ENCODE measurements at places on chromosomes 4 and X. TPM values are rescaled to one million over a fixed set of nuclear protein-coding genes. Genes with fewer than 3 reads are reported as not detected.

Gene BEND4
- 1.0 TPM for total RNA-seq

Gene ARMCX2
- 85.6 TPM for total RNA-seq

Gene NAT8L
- total RNA-seq = 18.8 TPM

Gene SERTM2
- total RNA-seq = 0.11 TPM

Gene MGAT4D
- total RNA-seq = not detected

Gene ETNPPL
- total RNA-seq = 0.23 TPM

Gene CLDN22
- not detected for total RNA-seq

Gene STARD8
- total RNA-seq = 1.8 TPM

DNA sequence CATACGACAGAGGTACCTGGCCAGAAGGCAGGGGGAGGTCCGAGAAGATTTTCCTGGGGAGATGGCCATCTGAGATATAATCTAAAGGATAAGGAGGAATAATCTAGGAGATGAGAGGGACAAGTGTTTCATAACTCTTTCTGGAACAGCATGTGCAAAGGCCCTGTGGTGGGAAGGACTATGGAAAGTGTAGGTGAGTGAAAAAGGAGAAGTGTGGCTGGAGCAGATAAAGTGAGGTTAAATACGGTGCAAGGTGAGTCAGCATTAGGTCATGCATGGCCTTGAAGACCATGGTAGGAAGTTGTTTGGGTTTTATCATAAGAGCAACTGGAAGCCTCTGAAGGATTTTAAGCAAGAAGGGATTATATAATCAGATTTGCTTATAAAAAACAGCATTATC, 34.6 kb upstream of the MTM1 start:
- H3K27ac ChIP-seq = no peak overlapping the region
- no peaks in the 10 kb centered on the region for H3K27me3 ChIP-seq
- peaks cover 4% of the 10 kb centered on the region for H3K36me3 ChIP-seq
- H3K4me3 ChIP-seq = no peak overlapping the region
- DNase-seq = no peak

DNA sequence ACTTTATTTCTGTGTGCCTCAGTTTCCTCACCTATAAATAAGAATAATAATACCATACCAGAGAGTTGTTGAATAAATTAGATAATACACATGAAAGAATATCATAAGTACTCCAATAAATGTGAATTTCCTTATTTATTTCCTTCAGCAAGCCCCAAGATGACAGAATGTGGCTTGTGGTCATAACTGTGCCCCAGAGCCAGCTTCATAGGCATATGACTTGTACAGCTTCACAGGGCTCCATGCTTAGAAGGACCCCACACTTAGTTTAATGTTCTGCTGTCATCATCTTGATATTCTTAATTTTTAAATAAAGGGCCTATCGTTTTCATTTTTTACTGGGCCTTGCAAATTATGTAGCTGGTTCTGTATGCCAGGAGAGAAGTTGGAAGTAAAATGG, 25.3 kb downstream of the VSIG4 start:
- no peaks in the 10 kb centered on the region for H3K36me3 ChIP-seq
- H3K27me3 ChIP-seq = no peaks in the 10 kb centered on the region
- no peak overlapping the region for H3K4me3 ChIP-seq
- H3K27ac ChIP-seq = no peak overlapping the region

GRCh38 chrX:101551380-101551767, 1.0 kb downstream of the ARMCX1 start:
- DNase-seq = no peak
- peaks cover 23% of the 10 kb centered on the region for H3K36me3 ChIP-seq
- no peaks in the 10 kb centered on the region for H3K27me3 ChIP-seq
- peaks cover 19% of the 10 kb centered on the region for H3K4me1 ChIP-seq
- H3K4me3 ChIP-seq = peak overlapping the region; percentile 94

- no peak for DNase-seq
- H3K4me3 ChIP-seq = no peak overlapping the region
- peaks cover 7% of the 10 kb centered on the region for H3K4me1 ChIP-seq
- no peak overlapping the region for H3K27ac ChIP-seq
Observed at GRCh38 chr4:13537011-13537831, 7.1 kb downstream of the NKX3-2 start.

GRCh38 chr4:64272432-64272831, 136.8 kb downstream of the TECRL start:
- no peak overlapping the region for H3K27ac ChIP-seq
- no peak for DNase-seq
- no peaks in the 10 kb centered on the region for H3K27me3 ChIP-seq
- H3K4me1 ChIP-seq = no peaks in the 10 kb centered on the region

- H3K36me3 ChIP-seq = no peaks in the 10 kb centered on the region
- H3K4me3 ChIP-seq = no peak overlapping the region
- no peak overlapping the region for H3K27ac ChIP-seq
- no peaks in the 10 kb centered on the region for H3K4me1 ChIP-seq
- no peak for DNase-seq
Observed at GRCh38 chr4:113409181-113409580, 352.4 kb downstream of the CAMK2D start.

DNA sequence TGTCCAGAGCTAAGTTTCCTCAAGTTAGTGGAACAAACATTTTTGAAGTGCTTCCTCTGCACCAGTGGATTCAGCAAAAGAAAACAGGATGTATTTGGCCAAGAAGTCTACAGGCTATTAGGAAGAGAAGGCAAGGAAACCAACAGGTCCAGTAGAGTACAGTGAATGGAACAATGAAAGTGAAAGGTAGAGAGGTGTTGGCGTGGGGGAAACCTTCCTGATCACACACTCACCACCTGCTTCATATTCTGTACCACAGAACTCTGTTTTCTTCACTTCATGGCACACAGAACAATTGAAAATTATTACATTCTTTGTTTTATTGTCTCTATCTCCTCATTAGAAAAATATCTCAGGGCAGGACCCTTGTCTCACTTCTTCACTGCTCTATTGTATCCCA, 417.4 kb upstream of the FMR1 start:
- no peaks in the 10 kb centered on the region for H3K36me3 ChIP-seq
- no peak overlapping the region for H3K4me3 ChIP-seq
- H3K4me1 ChIP-seq = peaks cover 4% of the 10 kb centered on the region
- no peak overlapping the region for H3K27ac ChIP-seq
- H3K27me3 ChIP-seq = peaks cover 3% of the 10 kb centered on the region

- H3K36me3 ChIP-seq = peaks cover 20% of the 10 kb centered on the region
- no peak for DNase-seq
- no peak overlapping the region for H3K27ac ChIP-seq
- H3K4me1 ChIP-seq = peaks cover 39% of the 10 kb centered on the region
- no peaks in the 10 kb centered on the region for H3K27me3 ChIP-seq
- peak overlapping the region; percentile 96 for H3K4me3 ChIP-seq
Observed at GRCh38 chr4:108619372-108620100, 840 bp upstream of the RPL34 start.

DNA sequence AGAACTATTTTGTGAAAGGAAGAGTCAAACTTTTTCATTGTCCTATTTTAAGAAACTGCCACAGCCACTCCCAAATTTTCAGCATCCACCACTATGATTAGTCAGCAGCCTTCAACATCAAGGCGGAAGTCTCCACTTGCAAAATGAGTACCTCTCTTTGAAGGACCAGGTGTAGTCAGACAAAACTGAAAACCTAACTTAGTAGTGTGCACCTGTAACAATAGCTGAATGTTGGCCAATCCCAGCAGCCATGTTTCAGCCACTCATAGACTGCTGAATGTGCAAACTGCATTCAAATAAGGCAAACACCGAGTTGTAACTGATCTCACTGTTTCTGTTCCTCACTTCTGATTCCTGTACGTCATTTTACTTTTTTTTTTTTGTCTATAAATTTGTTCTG, 341.1 kb downstream of the IL15 start:
- H3K36me3 ChIP-seq = no peaks in the 10 kb centered on the region
- DNase-seq = no peak
- H3K27me3 ChIP-seq = no peaks in the 10 kb centered on the region
- H3K27ac ChIP-seq = no peak overlapping the region
- H3K4me3 ChIP-seq = no peak overlapping the region

- no peak for DNase-seq
- H3K36me3 ChIP-seq = no peaks in the 10 kb centered on the region
- H3K27me3 ChIP-seq = no peaks in the 10 kb centered on the region
- H3K4me3 ChIP-seq = no peak overlapping the region
- H3K4me1 ChIP-seq = no peaks in the 10 kb centered on the region
Observed at GRCh38 chrX:5681159-5681558, 547.5 kb downstream of the NLGN4X start.

DNA sequence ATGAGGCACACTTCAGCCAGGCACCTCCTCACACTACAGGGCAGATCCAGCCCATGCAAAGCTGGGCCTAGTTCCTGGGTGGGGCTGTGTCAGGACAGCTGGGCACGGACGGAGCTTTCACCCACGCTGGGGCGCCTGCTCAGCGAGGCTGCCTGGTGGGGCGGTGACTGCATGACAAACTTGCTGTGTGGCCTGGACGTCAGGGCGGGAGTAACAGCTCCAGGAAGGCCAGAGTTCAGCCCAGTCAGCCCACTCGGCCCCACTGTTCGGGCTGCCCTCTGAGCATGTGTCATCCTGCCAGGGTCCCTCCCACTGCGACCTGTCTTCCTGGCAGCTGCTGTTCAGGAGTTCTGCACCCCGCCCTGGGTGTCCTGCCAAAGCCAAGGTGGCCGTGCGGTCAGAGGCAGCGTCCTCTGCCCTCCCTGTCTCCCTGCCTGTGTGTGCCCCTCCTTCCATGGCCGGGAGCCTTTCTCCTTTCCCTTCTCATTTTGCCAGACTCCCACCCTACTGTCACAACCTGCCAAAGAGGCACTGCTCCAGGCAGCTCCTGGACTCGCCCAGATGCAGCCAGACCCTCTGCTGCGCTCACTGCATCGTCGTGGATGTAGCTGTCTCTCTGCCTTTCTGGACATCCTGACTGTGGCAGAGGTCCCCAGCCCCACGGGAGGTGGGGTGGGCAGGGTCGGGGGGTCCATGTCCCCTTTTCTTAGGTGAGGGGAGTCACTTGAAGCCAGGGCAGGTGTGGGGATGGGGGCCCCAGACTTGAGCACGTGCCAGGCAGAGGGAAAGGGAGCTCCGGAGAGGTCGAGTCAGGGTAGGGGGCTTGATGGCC, 33.0 kb upstream of the KIAA0232 start:
- H3K27ac ChIP-seq = no peak overlapping the region
- DNase-seq = no peak
- H3K4me3 ChIP-seq = no peak overlapping the region
- H3K36me3 ChIP-seq = no peaks in the 10 kb centered on the region

- no peak for DNase-seq
- no peaks in the 10 kb centered on the region for H3K27me3 ChIP-seq
- H3K4me3 ChIP-seq = no peak overlapping the region
- no peak overlapping the region for H3K27ac ChIP-seq
- peaks cover 50% of the 10 kb centered on the region for H3K36me3 ChIP-seq
- H3K4me1 ChIP-seq = no peaks in the 10 kb centered on the region
Observed at GRCh38 chr4:40144716-40145115, 52.1 kb upstream of the RHOH start.

DNA sequence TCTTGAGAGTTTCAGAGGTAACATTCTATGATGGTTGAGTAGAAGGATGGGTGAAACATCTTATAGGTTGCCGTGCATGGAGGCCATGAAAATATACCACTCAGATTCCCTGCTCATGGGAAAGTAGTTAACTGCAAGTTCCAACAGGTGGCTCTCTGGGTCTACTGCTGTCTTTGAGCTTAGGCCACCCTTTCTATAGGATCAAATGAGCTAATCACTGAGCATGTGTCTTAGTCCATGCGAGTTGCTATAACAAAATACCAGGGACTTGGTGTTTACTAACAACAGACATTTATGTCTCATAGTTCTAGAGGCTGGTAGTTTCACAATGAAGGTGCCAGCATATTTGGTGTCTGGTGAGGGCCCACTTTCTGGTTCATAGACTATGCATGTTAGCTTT, 144.8 kb upstream of the UNC5C start:
- no peaks in the 10 kb centered on the region for H3K36me3 ChIP-seq
- H3K4me3 ChIP-seq = no peak overlapping the region
- no peak for DNase-seq
- H3K4me1 ChIP-seq = no peaks in the 10 kb centered on the region

DNA sequence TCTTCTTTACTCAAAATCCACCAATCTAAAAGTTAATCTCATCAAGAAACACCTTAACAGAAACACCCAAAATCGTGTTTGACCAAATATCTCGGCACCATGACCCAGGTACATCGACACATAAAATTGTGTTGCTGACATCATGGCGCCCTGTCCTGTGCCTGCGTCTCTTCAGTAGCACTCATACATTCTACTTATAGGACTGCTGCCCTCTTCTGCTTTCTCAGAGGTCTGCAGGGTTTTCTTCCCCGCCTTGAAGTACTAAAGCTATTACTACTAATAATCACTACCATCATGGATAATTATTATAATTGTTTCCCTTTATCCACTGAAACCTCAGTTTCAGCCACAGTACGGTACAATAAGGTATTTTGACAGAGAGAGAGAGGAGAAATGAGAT, 1403.1 kb upstream of the TENM3 start:
- H3K36me3 ChIP-seq = no peaks in the 10 kb centered on the region
- no peak overlapping the region for H3K27ac ChIP-seq
- no peak overlapping the region for H3K4me3 ChIP-seq
- DNase-seq = no peak
- peaks cover 13% of the 10 kb centered on the region for H3K4me1 ChIP-seq

- H3K27ac ChIP-seq = no peak overlapping the region
- H3K4me1 ChIP-seq = peaks cover 14% of the 10 kb centered on the region
- H3K27me3 ChIP-seq = peaks cover 38% of the 10 kb centered on the region
- no peaks in the 10 kb centered on the region for H3K36me3 ChIP-seq
- DNase-seq = no peak
Observed at GRCh38 chrX:1165535-1166196, 46.8 kb downstream of the CRLF2 start.

DNA sequence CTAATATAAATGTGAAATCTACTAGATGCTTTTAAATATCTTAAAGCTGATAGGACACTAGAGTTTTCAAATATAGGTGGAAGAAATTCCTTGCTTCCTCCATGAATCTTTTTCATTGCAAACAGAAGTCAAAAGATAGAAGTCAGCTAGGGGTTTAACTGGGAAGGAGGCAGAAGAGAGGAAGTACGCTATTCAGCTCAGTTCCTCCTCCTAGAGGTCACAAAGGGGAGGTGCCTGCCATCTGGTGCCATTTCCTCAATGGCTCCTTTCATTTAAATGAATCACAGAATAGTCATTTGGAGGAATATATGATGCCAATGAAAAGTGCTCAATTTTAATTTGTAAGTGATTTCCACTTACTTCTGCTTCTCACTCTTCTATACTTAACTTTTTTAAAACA, 8.5 kb downstream of the COL25A1 start:
- H3K4me3 ChIP-seq = peak overlapping the region; percentile 19

GRCh38 chrX:69153060-69153730, 12.1 kb downstream of the PJA1 start:
- H3K27me3 ChIP-seq = no peaks in the 10 kb centered on the region
- H3K4me1 ChIP-seq = peaks cover 71% of the 10 kb centered on the region
- peak; percentile 55 for DNase-seq
- H3K27ac ChIP-seq = peak overlapping the region; percentile 81
- H3K36me3 ChIP-seq = no peaks in the 10 kb centered on the region
- peak overlapping the region; percentile 72 for H3K4me3 ChIP-seq

- no peaks in the 10 kb centered on the region for H3K27me3 ChIP-seq
- no peak overlapping the region for H3K27ac ChIP-seq
- H3K4me1 ChIP-seq = peaks cover 18% of the 10 kb centered on the region
- no peak for DNase-seq
- H3K36me3 ChIP-seq = no peaks in the 10 kb centered on the region
Observed at GRCh38 chrX:70132224-70132623, 1.0 kb upstream of the IGBP1 start.

All from neural crest cell (in vitro differentiated cells).